Lung (tissue), 17 donors: ENCODE measurements at places on chromosomes 1 and 21. TPM values are rescaled to one million over a fixed set of nuclear protein-coding genes. Genes with fewer than 3 reads are reported as not detected.

DNA sequence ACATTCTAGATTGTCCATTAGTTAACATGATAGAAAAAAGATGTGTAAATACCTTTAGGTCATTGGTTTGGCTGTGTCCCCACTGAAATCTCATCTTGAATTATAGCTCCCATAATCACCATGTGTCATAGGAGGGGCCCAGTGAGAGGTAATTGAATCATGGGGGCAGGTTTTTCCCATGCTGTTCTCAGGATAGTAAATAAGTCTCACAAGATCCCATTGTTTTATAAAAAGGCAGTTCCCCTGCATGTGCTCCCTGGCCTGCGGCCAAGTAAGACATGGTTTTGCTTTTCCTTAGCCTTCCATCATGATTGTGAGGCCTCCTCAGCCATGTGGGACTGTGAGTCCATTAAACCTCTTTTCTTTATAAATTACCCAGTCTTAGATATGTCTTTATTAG is 32.5 kb upstream of the SLC44A5 start:
- DNase-seq, result peak; percentile 11
- H3K27ac ChIP-seq, result no peak overlapping the region
- H3K4me1 ChIP-seq, result no peaks in the 10 kb centered on the region
- no peaks in the 10 kb centered on the region for H3K36me3 ChIP-seq

DNA sequence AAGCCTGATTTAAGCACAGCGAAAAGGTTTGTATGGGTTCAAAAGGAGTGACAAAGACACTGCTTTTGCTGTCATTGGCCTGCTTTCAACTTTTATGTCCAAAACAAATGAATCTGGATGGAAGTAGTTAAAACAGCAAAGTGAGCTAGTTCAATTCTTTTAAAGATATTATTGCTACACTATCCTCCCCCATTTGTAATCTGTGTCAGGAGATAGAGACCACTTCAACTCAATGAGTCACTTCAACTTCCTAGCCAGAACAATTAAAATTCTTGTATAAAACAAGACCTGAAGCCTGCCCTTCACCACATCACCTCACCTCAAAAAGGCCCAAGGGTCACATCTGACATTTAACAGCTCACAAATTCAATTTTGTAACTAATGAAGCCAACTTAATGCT is 364.1 kb upstream of the LYPLAL1 start:
- no peaks in the 10 kb centered on the region for H3K36me3 ChIP-seq
- no peak overlapping the region for H3K27ac ChIP-seq
- no peak overlapping the region for H3K4me3 ChIP-seq
- H3K27me3 ChIP-seq, result no peaks in the 10 kb centered on the region
- peaks cover 11% of the 10 kb centered on the region for H3K4me1 ChIP-seq

- no peak overlapping the region for H3K4me3 ChIP-seq
- no peaks in the 10 kb centered on the region for H3K36me3 ChIP-seq
- H3K4me1 ChIP-seq, result peaks cover 68% of the 10 kb centered on the region
- H3K27me3 ChIP-seq, result no peaks in the 10 kb centered on the region
- DNase-seq, result peak; percentile 62
Observed at GRCh38 chr1:20319456-20320220, 29.0 kb downstream of the VWA5B1 start.

GRCh38 chr1:225850370-225850769 is 31.8 kb downstream of the TMEM63A start:
- no peak overlapping the region for H3K27ac ChIP-seq
- no peak overlapping the region for H3K4me3 ChIP-seq
- peaks cover 37% of the 10 kb centered on the region for H3K36me3 ChIP-seq
- H3K27me3 ChIP-seq, result no peaks in the 10 kb centered on the region
- peaks cover 70% of the 10 kb centered on the region for H3K4me1 ChIP-seq

KCNE2 gene
- total RNA-seq, result not detected

DNA sequence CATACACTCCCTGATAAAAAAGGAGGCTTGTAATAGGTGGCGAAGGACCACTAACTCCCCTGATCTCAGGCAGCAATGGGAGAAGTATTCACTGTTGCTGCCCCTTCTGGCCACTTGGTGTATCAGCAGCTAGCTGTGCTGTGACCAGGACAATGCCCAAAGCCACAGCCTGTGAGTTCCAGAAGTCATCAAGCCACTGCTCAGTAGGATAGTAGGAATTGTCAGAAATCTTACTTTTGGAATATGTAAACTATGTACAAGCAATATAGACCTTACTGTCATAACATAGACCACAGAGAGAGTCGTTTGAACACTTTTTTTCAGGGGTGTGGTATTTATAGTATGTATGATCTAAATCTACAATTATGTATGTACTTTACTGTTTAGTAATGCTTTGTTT is 248.3 kb upstream of the CAMK1G start:
- peaks cover 3% of the 10 kb centered on the region for H3K27me3 ChIP-seq
- H3K4me3 ChIP-seq, result no peak overlapping the region
- no peaks in the 10 kb centered on the region for H3K36me3 ChIP-seq
- H3K27ac ChIP-seq, result no peak overlapping the region

RNASEL gene
- total RNA-seq, result 14.8 TPM

GRCh38 chr1:231315887-231316286 is 21.8 kb downstream of the EXOC8 start:
- peak; percentile 16 for DNase-seq
- no peak overlapping the region for H3K27ac ChIP-seq
- no peaks in the 10 kb centered on the region for H3K36me3 ChIP-seq
- H3K4me3 ChIP-seq, result no peak overlapping the region
- H3K4me1 ChIP-seq, result no peaks in the 10 kb centered on the region

FCRL5 gene
- 5.9 TPM for total RNA-seq

DNA sequence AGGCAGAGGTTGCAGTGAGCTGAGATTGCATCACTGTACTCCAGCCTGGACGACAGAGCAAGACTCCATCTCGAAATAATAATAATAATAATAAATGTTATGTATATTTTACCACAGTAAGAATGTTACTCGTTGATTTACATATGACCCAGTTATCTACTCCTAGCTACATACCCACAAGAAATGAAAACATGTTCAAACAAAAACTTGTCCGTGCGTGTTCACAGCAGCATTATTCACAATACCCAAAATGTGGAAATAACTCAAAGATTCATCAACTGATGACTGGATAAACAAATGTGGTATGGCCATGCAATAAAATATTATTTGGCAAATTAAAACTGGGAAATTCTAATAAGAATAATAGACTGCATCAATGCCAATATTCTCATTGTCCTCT is 31.7 kb upstream of the ENSA start:
- peaks cover 2% of the 10 kb centered on the region for H3K36me3 ChIP-seq
- H3K27ac ChIP-seq, result no peak overlapping the region
- H3K4me1 ChIP-seq, result no peaks in the 10 kb centered on the region
- H3K4me3 ChIP-seq, result no peak overlapping the region

- H3K27me3 ChIP-seq, result no peaks in the 10 kb centered on the region
- H3K36me3 ChIP-seq, result no peaks in the 10 kb centered on the region
- no peaks in the 10 kb centered on the region for H3K4me1 ChIP-seq
- DNase-seq, result no peak
Observed at GRCh38 chr1:73556270-73556669, 641.7 kb downstream of the LRRIQ3 start.

PLA2G2C gene
- total RNA-seq, result not detected

SH3BGR gene
- total RNA-seq, result 3.2 TPM

GRCh38 chr1:109975718-109976117 is 8.8 kb upstream of the AHCYL1 start:
- no peak overlapping the region for H3K27ac ChIP-seq
- no peak overlapping the region for H3K4me3 ChIP-seq
- H3K4me1 ChIP-seq, result no peaks in the 10 kb centered on the region
- no peaks in the 10 kb centered on the region for H3K36me3 ChIP-seq
- no peak for DNase-seq
- no peaks in the 10 kb centered on the region for H3K27me3 ChIP-seq

GRCh38 chr1:9305216-9305615 is 12.5 kb downstream of the SPSB1 start:
- no peak overlapping the region for H3K4me3 ChIP-seq
- no peak overlapping the region for H3K27ac ChIP-seq
- DNase-seq, result no peak
- H3K4me1 ChIP-seq, result no peaks in the 10 kb centered on the region

SLC44A5 gene
- total RNA-seq, result 1.6 TPM

GRCh38 chr1:197413564-197413963 is 145.5 kb downstream of the CRB1 start:
- no peaks in the 10 kb centered on the region for H3K4me1 ChIP-seq
- no peak overlapping the region for H3K4me3 ChIP-seq
- no peaks in the 10 kb centered on the region for H3K27me3 ChIP-seq
- DNase-seq, result no peak
- H3K36me3 ChIP-seq, result no peaks in the 10 kb centered on the region
- no peak overlapping the region for H3K27ac ChIP-seq

GRCh38 chr1:74913978-74914377 is 181.0 kb downstream of the TYW3 start:
- no peaks in the 10 kb centered on the region for H3K4me1 ChIP-seq
- no peaks in the 10 kb centered on the region for H3K27me3 ChIP-seq
- DNase-seq, result no peak
- no peaks in the 10 kb centered on the region for H3K36me3 ChIP-seq
- H3K27ac ChIP-seq, result no peak overlapping the region

GBP7 gene
- total RNA-seq, result not detected

DNA sequence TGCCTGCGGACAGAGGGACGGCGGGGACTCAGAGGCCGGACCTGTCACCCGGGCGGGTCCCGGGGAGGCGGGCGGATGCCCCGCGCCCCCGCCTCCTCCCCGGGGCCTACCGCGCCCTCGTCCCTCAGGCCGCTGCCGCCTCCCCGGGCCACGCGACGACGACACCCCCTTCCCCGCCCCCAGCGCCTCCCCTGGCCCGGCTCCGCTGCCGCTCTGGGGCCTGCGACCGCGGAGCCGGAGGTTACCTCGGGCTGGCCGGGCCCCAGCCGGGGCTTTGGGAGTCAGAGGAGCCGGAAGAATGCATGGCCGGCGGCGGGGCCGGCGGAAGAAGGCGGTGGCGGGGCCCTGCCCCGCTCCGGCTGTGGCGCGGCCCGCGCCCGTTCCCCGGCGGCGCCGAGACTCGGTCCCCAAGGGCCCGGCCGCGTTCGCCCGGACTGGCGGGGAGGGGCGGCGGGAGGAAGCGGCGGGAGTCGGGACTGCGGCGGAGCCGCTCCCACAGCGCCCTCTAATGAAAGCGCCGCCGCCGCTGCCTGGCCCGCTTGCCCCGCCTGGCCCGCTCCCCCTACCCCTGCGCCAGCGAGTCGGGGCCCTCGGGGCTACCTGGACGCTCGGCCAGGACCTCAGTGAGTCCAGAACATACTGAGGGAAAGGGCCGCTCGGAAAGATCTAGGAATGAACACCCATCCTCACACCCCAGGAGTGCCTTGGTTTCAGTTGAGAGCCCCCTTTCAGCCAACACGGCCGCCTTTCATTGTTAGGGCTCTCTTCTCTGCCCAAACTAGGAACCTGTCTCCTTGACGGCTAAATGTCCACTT is at the start of gene LPGAT1:
TSS of gene LPGAT1 (minus strand) at position 436 of the 815 bp plus-strand sequence. CDS start 1,467 bp downstream, outside the sequence.
- peaks cover 5% of the 10 kb centered on the region for H3K36me3 ChIP-seq
- H3K27me3 ChIP-seq, result no peaks in the 10 kb centered on the region
- peak within 1 kb of the TSS; percentile 95 for H3K27ac ChIP-seq
- H3K4me1 ChIP-seq, result peaks cover 12% of the 10 kb centered on the region
- DNase-seq, result peak; percentile 80

GRCh38 chr1:208844158-208844557 is 600.0 kb upstream of the PLXNA2 start:
- DNase-seq, result no peak
- H3K36me3 ChIP-seq, result no peaks in the 10 kb centered on the region
- no peaks in the 10 kb centered on the region for H3K4me1 ChIP-seq
- no peaks in the 10 kb centered on the region for H3K27me3 ChIP-seq
- H3K27ac ChIP-seq, result no peak overlapping the region

B3GALNT2 gene
- total RNA-seq, result 30.8 TPM

DNA sequence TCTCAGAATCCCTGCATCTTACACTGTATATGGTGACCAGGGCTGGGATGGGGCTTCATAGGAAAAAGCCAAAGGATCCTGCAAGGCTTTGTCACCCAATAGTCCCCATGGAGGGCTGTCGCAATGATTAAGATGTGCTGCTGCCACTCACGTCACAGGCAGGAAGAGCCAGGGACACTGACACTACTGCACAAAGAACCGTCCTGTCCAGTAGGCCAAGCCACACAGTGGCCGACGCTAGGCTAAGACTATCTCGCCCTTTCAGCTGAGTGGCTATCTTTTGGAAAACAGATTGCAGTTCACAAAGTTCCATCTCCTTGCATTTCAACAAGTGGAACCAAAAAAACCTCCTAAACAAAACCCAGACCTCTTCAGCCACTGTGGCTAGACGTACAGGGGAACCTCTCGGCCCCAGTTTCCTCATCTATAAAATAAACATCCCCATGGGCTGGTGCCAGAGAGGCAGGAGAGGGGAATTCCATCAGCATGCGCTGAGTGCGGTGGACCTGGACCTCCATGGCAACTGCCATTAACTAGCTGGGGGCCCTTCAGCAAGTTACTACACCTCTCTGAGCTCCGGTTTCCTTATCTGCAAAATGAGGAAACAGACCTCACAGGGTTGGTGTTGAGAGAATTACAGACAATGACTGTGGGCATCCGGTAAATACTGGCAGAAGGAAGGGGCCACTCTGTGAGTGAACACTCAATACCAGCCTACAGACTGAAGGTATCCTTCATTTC is 8.7 kb downstream of the CAPZB start:
- peaks cover 16% of the 10 kb centered on the region for H3K4me1 ChIP-seq
- no peaks in the 10 kb centered on the region for H3K27me3 ChIP-seq
- no peaks in the 10 kb centered on the region for H3K36me3 ChIP-seq
- H3K27ac ChIP-seq, result no peak overlapping the region
- no peak for DNase-seq
- H3K4me3 ChIP-seq, result no peak overlapping the region

DNA sequence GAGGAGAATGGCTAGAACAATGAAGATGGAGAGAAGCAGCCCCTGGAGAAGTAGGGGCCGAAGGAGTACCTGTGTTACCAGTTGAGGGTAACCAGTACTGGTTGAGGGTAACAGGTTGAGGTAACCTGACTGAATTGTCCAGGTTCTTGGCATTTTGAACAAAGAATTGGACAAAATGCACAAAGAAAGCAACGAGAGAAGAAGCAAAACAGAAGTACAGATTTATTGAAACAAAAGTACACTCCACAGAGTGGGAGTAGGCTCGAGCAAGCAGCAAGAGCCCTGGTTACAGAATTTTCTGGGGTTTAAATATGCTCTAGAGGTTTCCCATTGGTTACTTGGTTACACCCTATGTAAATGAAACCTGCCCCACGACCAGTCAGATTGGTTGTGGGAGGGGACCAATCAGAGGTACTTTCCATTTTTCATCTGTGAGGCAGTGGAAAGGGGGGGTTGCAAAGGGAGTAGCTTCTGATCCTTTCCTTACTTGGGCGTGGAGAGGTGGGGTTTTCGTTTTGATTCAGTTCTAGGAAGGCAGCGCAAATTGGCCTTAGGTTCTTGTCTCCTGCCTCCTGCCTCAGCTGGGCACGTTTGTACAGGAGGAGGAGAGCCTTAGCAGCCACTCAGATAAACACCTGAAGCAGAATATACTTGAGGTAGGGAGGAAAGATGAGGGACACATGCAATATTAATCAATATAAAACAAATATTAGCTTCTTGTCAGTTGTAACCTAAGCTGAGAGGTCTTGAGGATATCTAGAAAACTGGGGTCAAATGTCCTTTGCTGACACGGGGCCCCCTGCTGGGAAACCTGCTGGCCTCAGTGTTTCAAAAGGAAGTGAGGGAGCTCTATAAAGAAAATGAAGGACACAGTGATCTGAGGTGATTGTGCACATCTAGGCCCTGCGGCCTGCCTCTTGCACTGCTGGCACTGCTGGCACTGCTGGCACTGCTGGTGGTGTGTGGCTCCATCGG is 14.3 kb upstream of the LSM10 start:
- H3K4me3 ChIP-seq, result no peak overlapping the region
- no peaks in the 10 kb centered on the region for H3K27me3 ChIP-seq
- H3K36me3 ChIP-seq, result no peaks in the 10 kb centered on the region
- no peak overlapping the region for H3K27ac ChIP-seq
- H3K4me1 ChIP-seq, result no peaks in the 10 kb centered on the region
- DNase-seq, result no peak

- no peak overlapping the region for H3K27ac ChIP-seq
- H3K27me3 ChIP-seq, result no peaks in the 10 kb centered on the region
- no peak overlapping the region for H3K4me3 ChIP-seq
- H3K4me1 ChIP-seq, result peaks cover 7% of the 10 kb centered on the region
Observed at GRCh38 chr1:82931006-82931405, 1067.9 kb downstream of the TTLL7 start.
